ENCODE measurements at places on chromosomes 16 and 17.

GRCh38 chr17:11719856-11720255 is 121.6 kb downstream of the DNAH9 start:
- DNase-seq = no peak

- DNase-seq = no peak
These were observed 10.3 kb upstream of the ASGR2 start for GRCh38 chr17:7124923-7125322.

DNA sequence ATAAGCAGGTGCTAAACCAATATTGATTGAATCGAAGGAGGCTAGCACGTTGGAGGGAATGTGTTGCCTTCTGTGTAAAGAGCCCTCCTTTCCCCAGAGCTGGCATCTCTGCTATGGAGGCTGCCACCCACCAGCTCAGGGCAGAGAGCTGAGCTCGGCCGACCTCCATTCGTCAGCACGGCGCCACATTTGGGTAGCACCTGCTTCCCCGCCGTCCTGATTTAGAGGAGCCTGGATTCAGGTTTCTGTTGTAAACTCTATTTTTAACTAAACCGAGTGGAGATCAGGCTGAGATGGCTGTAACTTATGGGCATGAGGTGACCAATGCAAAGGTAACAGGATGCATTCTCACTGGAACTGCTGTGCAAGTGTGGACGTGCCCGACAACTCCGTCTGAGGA is 172.5 kb downstream of the CCDC182 start:
- no peak for DNase-seq

DNA sequence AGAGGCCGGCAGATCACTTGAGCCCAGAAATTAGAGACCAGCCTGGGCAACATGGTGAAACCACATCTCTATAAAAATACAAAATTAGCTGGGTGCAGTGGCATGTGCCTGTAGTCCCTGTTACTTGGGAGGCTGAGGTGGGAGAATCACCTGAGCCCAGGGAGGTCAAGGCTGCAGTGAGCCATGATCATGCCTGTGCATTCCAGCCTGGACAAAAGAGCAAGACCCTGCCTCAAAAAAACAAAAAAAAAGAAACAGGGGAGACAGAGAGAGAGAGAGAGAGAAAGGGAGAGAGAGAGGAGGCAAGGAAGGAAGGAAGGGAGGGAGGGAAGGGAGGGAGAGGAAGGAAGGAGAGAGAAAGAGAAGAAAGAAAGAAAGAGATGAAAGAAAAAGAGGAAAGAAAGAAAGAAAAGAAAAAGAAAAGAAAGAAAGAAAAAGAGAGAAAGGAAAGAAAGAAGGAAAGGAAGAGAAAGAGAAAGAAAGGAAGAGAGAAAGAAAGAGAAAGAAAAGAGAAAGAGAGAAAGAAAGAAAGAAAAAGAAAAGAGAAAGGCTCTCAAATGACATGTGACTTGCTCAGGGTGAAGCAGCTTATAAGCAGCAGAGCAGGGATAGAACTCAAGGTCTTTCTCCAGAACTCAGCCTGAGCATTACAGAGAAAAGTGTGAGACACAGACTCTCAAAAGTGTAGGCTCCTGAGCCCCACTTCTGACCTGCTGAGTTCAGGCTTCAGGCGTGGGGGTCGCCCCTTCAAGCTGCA is 15.5 kb downstream of the CX3CL1 start:
- no peak for DNase-seq

GRCh38 chr17:45262516-45263476 is 902 bp upstream of the SPATA32 start:
- DNase-seq = peak; percentile 41

DNA sequence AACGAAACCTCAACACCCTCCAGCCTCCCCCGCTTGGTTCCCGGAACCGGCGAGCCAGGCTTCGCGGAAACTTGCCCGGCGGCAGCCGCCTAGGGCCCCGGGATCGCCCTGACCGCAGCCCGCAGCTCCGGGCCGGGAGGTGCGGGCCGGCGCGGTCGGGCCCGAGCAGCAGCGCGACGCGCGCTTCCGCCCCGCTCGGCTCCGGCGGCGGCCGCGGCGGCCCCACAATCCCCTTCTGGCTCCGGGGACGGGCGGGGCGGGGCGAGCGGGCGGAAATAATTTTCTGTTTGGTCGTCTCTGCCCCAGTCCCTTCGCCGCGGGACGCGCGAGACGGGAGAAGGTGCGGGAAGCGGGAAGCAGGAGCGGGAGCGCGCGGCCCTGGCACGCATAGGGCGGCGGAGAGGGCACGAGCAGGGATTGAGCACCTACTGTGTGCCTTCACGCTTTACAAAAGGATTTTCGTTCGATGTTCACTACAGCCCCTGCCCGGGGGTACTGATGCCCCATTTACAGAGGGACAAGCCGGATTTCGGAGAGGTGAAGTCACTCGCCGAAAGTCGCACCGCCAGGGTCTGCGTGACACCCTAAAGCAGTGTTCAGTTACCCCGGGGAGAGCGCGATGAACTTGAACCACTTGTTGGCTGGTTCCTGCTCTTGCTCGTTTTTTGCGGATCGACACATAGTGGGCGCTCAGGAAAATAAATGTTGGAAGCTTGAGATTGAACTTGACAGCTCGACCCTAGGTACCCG is 2.7 kb upstream of the MLLT6 start:
- DNase-seq = peak; percentile 95

- DNase-seq = peak; percentile 71
These were observed at the start of gene CASKIN1 for GRCh38 chr16:2196162-2196980. Gene CASKIN1 (minus strand): TSS chr16:2196605. CDS start chr16:2196432, 173 bp downstream.

- DNase-seq = no peak
These were observed 15.5 kb downstream of the AXIN2 start for GRCh38 chr17:65545705-65546523.

- no peak for DNase-seq
These were observed 2.0 kb downstream of the FGF11 start for GRCh38 chr17:7441266-7441665.

DNA sequence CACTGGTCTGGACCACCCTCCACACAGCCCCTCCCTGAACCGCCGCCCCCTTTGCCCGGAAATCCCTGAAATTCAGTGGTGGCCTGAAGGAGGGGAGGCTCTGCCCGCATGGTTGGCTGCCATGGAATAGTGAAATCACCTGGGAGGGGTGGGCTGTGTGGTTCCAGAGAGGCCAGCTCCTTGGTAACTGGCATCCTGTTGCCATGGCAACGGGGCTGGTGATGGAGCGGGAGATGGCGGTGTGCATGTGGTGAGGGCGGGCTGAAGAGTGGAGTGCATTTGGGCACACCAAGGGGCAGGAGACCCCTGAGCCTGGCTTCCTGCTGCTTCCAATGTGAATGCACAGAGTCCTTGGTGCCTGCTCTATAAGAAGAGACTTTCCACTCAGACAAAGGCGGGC is 2.4 kb downstream of the EFNB3 start:
- peak; percentile 70 for DNase-seq

DNA sequence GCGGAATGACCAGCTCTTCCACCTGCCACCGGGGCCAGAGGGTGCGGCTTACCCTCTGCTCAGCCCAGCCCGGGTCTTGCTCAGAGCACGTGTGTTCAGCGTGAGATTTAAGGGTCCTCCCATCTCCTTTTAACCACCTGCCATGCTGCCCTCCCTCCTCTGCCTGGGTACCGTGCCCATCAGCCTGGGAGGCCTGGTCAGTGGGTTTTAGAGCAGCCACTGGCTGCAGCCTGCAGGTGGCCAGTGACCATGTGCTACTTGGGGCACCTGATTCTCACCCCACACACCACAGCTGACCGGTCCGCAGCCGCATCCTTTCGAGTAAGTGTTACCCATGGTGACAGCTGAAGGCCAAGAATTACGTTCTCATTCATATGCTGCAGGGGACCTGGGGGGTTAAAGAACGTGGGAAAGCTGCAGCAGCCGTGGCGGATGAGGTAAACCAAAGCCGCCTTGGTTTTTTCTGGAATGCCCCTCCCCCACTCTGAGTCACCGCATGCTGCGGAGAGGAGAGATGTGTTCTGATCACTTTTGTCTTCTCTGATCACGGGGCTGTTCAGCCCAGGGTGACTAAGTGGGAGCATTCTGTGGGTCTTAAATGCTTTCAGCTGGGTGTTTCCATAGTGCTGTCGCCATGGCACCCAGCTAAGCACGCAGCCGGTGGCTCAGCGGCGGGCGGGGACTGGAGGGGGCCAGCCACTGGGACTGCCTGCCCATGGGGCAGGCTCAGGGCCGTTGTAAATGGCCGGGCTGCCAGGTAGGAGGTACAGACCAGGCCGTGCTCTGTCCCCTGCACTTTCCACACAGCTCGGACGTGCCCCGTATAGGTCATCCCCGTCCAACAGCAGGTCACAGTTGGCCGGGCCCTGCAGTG is 59.8 kb downstream of the BAIAP2 start:
- DNase-seq = peak; percentile 98

GRCh38 chr17:50051606-50052005 is 4.3 kb upstream of the ITGA3 start:
- DNase-seq = no peak

DNA sequence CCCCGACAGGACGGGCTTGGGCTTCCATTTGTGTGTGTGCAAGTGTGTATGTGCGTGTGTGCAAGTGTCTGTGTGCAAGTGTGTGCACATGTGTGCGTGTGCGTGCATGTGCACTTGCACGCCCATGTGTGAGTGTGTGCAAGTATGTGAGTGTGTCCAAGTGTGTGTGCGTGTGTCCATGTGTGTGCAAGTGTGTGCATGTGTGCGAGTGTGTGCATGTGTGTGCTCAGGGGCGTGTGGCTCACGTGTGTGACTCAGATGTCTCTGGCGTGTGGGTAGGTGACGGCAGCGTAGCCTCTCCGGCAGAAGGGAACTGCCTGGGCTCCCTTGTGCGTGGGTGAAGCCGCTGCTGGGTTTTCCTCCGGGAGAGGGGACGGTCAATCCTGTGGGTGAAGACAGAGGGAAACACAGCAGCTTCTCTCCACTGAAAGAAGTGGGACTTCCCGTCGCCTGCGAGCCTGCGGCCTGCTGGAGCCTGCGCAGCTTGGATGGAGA is 23.1 kb upstream of the ITGAX start:
- DNase-seq = no peak

DNA sequence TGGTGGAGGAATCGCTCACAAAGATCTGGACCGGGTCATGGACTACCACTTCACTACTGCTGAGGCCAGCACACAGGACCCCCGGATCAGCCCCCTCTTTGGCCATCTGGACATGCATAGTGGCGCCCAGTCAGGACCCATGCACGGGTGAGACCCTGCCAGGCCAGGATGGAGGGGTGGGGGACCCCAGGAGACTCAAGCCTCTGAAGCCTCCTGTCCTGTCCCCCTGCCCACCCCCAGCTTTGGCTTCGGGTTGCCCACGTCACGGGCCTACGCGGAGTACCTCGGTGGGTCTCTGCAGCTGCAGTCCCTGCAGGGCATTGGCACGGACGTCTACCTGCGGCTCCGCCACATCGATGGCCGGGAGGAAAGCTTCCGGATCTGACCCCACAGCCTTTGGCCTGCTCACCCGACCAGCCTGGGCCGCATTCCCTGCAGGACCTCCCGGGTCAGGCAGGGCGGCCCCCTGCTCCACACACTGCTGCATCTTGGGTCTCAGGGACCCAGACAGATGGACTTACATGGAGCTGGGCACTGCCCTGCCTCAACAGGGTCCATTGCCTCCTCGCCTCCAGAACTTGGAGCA is 3.8 kb downstream of the BCKDK start:
- DNase-seq = no peak

DNA sequence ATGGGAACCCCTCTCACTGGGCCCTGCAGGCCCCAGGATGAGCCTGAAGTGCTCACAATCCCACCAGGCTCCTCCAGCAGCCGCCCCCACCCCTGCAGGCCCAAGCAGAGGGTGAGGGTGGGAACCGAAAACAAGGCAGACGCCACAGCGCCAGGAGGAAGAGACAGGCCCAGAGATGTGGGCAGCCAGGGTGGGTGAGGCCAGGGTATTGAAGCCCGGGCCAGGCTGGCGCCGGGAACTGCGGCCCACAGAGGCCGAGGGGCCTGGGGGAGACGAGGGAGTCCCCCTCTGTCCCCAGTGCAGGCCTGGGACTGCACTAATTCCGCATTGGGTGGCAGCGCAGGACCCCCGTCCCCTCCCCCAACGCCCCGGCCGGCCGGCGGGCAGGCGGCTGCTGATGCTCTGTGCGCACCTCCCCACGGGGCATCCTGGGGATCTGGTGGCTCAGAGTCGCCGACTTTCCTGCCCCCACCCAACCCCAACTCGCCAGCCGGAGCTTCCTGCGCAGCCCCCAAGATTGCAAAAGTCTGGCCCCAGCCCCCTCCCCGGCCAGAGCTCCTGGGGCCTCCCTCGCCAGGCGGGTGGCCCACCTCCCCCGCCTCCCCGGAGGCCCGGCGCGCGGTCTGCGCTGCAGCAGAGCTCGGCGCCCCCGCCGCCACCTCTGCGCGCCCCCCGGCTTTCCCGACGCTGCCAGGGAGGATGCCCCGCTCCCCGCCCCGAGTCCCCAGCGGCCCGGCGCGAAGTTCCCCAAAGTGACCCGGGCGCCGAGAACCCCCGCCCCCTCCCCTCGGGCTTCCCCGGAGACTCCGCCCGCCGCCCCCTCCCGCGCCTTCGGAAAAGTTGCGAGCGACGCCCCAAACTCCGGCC is 107.8 kb downstream of the ENGASE start:
- no peak for DNase-seq

DNA sequence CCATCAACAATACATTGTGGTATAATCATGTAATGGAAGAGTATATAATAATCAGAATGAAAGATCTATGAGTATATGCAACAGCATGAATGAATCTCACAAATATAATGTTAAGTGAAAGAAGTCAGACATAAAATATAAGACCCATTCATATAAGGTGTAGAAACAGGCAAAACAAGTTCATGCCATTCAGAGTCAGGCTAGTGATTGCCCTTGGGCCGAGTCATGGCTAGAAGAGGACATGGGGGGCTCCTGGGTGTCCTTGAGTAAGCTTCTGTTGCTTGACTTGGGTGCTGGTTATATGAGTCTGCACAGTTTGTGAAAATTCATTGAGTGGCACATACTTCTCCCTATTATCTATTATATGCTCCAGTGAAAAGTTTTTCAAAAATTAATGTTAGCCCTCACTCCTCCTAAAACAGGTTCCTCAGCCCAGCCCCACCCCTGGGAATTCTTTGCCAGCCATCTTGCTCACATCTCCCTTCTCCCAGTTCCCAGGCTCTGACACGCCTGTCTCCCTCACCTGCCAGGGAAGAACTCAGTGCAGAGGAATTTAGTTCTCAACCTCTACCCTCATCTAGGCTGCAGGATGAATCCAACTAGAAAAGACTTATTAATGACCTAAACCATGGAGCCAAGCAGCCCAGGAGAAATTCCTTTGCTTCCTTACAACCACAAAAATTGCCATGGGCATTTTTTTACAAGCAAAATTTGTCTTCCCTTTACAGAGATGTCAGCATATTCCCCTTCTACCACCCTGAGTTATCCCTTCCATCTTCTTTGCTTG is 52.4 kb upstream of the NFAT5 start:
- no peak for DNase-seq
